ENCODE measurements at places on chromosomes 6 and 20.
A peak's percentile ranks its signal among the peaks of the same experiment; 100 is the strongest.

DNA sequence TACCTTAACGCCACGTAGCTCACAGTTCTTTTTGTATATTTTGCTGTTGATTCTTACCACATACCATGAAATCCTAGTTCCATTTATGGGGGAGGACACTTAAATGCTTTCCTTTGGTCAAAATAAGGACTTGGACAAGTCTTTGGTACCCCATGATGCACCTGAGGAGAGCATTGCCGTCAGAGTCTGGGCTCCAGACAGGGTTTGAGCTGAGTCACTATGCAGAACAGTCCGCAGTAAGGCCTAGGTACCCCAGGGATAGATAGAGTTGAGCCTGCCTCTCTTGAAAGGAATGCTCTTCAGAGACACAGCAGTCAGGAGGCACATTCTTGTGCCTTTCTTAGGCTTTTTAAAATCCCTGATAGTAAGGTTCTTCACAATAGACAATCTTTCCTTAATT lies 6.0 kb downstream of the PARD6B start:
- no peak for DNase-seq

GRCh38 chr6:70110126-70111022 lies 192.5 kb downstream of the COL9A1 start:
- no peak for DNase-seq

DNA sequence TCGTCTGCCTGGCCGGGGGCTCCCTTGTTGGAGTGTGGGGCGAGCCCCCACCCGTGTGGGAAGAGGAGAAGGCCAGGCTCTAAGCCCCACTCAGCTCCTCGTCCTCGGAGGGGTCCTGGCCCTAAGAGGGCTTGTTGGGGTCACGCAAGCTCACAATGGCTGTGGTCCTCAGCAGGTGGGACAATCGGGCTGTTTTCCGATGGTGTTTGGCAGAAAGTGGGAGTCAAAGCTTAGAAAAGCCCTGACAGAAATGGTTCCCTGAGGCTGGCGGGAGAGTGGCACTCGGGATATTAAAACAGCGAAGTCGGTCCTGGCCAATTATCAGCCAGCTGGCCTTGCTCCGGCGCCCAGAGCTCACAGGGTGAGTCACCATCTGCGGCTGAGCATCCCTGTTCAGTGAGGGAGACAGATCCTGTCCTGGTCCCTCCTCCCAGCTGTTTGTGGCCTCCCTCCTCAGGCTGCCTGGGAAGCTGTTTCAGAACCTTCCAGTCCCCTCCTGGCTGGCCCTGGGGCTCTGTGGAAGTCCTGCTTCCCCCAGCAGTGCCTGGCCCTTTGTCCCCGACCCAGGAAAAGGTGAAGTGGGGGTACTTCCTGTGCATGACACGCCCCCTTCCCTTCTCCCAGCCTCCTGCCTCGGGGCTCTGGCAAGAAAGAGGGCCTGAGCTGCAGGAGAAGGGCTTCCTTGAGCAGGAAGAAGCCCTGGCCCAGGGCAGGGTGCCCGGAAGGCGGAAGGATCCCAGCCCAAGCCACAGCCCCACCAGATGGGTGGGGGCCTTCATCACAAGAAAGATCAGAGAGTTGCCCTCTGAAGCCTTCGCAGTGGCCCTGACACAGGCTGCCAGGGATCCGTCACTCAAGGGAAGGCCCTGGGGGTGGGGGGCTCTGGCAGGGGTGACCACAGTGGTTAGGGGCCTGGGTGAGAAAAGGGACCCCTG lies 53.6 kb upstream of the BHLHE23 start:
- no peak for DNase-seq

DNA sequence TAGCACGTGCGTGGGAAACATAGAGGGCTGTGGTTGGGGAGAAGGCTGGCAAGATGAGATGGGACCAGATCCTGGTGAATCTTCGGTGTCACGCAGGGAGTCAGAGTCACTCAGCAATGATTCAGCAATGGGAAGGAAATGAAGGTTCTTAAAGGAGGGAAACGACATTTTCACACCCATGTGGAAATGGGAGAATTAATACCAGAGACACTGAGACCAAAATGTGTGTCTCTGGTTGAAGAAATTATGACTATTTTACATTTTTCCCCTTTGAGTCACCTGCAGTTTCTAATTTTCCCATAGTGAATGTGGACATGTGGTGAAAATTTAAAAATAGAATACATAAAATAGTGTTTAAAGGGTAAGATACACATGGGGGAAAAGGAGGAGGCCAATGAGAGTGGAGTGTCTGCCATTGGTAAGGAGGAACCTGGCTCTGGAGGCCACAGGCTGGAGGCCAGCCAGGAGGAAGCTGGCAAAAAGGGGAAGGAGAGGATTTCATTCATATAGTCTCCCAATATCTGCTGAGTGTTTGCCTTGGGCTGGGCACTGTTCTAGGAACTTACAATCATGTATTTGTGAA lies 17.5 kb downstream of the NRN1 start:
- peak; percentile 34 for DNase-seq

DNA sequence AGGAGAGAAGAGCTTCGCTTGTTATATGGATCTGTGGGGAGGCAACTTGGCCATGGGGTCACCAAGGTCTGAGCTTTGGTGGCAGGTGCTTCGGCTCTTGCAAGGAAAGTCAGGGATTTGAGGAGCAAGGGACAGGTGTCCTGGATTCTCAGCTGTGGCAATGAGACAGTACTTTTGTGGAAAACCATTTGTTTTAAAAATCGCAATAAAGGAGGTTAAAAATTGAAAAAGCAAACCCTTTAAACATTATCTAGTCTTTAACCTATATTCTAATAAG lies 64.3 kb downstream of the NOL4L start:
- no peak for DNase-seq

GRCh38 chr6:26388441-26388840 lies 5.5 kb downstream of the BTN2A2 start:
- DNase-seq, result no peak

DNA sequence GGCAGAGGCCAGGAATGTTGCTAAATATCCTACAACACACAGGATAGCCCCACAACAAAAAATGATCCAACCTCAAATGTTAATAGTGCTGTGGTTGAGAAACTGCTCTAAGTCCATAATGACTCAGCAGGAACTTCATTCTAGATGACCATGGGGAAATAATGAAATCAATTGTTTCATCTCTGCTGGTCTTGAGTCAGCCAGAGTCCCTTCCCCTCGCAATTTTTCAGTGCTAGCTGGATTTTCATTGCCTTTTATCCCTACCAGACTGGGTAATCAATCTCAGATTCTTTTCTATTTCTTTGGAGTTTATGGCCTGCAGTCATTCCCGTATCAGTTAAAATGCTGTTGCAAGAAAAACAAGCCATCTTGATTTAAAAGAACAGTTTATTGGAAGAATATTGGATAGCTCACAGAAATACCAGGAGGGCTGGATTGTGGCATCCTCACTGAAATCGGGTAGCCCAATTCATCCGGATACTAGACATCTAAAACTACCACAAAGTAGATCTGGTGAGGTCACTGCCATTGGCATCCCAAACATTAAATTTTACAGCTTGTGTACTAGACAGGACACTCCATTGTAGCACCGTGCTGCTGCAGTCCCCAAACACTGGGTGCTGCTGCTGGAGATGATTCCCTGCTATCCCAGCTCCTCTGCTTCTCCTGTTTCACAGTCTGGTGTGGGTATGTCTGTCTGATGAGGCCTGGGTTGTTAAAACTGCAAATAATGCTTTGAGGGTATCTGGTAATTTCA lies 30.3 kb upstream of the POPDC3 start:
- no peak for DNase-seq

DNA sequence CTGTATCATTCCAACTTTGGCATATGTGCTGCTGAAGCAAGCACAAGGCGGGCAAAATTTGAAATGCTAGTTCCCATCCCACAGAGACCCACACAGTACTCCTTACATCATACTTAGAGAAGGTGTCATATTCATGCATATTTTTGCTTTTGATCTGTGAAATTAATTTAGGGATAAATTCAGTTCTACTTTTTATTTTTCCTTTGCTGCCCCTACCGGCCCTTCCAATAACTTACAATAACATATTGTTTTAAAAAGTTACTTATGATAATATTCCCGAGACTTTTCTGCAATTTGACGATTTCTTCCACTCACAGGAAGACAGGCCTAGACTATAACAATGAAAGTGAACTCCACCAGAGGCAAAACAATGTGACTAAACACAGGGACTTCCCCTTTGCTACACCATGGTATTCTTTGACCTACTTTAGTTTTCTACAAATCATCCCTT lies 35.0 kb downstream of the SESN1 start:
- peak; percentile 34 for DNase-seq

DNA sequence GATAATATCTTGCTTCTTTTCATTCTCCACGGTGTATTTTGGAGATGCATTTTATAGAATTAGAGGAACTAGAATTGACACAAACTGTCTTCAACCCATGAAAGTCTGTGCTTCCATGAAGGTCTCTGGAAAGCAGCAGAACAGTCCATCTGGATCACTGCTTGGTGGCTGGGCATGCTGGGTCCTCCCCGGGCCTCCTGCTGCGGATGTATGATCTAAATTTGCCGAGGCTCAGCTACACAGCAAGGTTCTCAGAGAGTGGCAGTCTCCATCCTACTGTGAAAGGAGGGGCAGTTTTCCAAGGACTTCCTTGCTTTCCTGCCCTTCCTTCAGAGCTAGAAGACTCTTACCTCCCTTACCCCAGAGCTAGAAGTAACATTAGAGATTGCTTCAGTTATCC lies 15.1 kb downstream of the PKIG start:
- no peak for DNase-seq

DNA sequence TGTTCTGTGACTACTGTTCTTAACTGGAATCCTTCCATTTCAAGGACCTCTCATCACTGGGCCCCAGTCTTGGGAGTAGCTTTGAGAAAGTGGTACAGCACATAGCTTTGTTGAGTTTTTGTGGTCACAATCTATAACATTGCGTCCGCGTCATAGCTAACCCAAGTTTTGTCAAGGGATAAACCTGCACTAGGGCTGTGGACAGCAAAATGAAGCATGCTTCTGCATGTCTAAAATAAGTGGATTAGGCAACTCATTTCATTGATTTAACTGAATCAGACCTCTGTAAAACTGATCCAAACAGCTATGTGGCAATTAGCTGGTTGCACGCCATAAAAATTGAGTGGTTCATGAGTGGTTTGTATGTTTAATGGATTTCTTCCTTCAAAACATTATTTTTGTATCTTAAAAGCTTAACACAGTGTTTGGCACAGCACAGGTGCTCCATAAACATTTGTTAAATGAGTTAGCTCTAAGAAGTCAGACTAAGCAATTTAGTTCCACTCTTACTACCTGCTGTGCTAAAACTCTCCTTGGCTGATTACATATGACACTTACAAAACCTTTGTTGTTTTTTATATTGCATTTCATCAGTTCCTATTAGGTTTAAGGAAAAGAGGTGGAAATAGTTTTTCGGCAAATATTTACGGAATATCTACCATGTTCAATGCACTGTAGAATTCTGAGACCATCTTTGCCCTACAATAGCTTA lies 160.3 kb upstream of the ATXN1 start:
- no peak for DNase-seq

GRCh38 chr20:22791877-22792525 lies 207.6 kb upstream of the FOXA2 start:
- DNase-seq, result peak; percentile 9

GRCh38 chr6:1574083-1574761 lies 35.5 kb upstream of the FOXC1 start:
- no peak for DNase-seq

- DNase-seq, result no peak
Observed at GRCh38 chr6:45969026-45969425, 46.6 kb downstream of the CLIC5 start.

- DNase-seq, result no peak
Observed at GRCh38 chr6:136210398-136211165, 39.5 kb downstream of the MTFR2 start.

- no peak for DNase-seq
Observed at GRCh38 chr6:17182961-17183360, 81.1 kb downstream of the STMND1 start.

GRCh38 chr6:17165383-17165782 lies 63.5 kb downstream of the STMND1 start:
- DNase-seq, result no peak

GRCh38 chr6:82951389-82951788 lies 114.3 kb downstream of the UBE3D start:
- no peak for DNase-seq

- DNase-seq, result peak; percentile 61
Observed at GRCh38 chr6:2990248-2990931, 9.3 kb upstream of the NQO2 start.

DNA sequence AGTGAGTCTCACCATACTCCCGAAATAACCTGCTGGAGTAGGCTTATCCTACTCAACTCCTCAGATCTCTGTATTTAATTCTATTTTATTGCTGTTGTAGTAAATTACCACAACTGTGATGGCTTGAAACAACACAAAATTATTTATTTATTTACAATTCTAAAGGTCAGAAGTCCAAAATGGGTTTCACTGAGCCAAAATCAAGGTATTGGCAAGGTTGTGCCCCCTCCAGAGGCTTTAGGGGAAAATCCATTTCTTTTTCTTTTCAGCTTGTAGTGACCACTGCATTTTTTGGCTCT lies 869 bp upstream of the SLC17A2 start:
- no peak for DNase-seq

DNA sequence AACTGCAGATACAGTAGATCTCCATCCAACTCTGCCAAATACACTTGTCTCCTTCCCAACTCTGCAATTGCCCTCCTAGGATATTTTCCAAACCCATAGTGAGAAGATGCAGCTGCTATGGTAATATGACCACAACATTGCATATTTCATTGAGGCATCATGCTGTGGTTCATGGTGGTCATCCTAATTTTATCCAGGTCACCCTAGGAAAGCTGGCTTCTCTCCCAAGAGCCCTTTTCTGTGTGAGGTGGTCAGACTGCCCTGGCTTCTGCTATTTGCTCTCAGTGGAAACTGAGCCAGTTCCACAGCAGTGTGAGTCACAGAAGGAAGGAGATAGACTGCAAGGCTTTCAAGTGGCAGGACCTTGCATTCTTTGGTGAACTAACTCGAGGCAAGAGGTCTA lies 5.5 kb downstream of the OGFRL1 start:
- DNase-seq, result no peak

DNA sequence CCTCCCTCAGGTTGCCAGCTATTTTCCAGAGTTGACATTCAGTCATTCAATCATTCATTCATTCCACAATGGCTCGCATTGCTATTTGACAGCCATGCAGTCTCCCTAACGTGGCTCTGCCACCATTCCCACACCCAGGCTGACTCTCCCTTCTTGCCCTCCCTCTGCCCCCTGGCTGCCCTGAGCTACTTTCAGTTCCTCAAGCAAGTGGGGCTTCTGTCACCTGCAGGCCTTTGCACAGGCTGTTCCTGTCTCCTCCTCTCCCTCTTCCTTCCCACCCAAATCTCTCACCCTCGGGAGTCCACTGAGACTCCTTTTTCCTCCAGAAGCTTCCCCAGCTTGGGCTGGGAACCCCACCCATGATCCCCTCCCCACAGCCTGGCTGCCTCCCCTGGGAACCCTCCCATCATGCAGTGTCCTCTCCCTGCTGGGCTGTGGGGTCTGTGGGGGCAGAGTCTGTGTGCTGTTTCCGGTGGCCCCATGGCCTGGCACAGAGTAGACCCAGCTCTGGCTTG lies 2.6 kb downstream of the PACSIN1 start:
- DNase-seq, result no peak

GRCh38 chr6:166474721-166475565 lies 92.2 kb upstream of the MPC1 start:
- no peak for DNase-seq
